ENCODE measurements at places on chromosomes 6 and 20.

DNA sequence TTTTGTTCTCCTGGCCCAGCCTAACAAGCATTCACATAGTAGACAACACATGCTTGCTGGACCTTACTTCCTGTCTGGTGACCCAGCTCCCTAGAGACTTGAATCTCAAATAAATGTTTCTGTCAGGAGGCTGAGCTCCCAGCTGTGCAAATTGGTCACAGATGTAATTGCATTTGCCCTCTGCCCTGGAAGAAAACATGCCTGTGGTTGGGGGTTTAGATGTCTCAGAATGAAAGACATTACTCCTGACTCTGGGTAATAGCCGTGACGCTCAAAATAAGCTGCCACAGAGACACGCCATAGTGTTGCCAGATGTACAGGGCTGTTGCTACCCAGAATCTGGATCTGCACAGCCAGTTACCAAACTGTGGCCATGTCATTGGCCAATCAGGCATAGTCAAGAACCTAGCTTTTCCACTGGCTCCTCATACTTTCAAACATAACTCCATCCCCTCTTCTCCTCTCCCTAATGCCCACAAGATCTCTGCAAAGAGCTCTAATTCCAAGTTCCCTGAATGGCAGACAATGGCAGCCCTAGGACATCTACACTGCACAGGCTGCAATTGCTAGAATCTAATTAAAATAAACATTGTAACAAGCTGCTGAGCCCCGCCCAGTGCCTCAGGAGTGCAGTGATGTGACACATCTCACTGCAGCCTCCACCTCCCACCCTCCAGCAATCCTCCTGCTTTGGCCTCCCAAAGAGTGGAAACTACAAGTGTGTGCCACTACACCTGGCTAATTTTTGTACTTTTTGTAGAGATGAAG lies 32.8 kb upstream of the GMPR start:
- peak; percentile 76 for DNase-seq

DNA sequence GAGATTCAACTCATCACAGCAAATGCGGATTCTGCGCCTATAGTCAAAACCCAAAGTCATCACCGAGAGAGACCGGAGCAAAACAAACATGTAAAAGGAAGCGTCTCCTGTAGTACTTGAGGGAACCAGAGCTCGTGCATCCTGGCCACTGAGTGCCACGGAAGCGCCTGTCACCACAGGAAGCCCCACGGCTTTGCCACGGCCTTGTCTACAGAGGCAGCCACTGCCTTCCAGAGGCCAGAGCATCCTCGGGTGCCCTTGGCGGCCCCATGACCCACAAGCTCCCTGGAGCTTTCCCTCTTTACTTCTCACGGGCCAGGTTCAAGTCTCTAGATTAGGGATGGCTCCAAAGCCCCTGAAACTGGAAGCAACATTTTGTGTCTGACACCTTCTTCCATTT lies 7.5 kb downstream of the TCFL5 start:
- DNase-seq = no peak

DNA sequence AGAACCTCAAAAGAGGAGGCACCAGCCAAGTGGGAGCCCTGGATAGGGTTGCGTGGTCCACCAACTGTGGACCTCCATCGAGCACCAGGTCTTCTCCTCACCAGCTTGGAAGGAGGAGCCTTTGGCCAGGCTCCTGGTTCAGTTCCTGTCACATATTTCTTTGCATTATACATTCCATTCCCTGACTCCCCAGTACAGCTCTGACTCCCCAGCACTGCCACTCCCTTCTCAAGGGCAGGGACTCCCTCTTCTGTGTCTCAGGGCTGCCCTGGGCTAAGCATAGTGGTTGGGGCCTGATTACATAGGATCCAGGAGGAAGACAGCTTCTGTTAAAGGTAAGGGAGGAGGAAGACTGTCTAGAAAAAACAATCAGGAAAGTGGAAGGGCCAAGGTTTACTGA lies 91.1 kb downstream of the MRPL14 start:
- DNase-seq = no peak

GRCh38 chr6:132161283-132161682 lies 210.1 kb upstream of the CCN2 start:
- peak; percentile 34 for DNase-seq

- DNase-seq = no peak
These were observed 18.9 kb upstream of the AGPAT4 start for GRCh38 chr6:161292650-161293281.

DNA sequence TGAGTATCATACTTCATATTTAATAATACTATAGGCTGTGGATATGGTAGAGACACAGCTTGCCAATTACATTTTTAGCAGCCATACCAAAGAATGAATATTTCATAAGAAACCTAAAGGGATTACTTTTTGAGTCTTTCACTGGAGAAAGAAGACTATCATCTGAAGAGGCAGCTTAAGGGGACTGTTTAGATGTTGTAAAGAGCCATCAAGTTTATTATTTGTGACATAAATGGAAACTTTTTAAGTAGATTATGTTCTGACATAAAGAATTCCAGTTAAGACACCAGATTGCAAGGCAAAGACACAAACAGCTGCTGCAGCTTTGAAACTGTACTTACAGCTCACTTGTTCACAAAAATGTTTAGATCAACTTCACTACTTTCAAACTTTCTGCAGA lies 429.4 kb downstream of the TFAP2A start:
- DNase-seq = no peak

DNA sequence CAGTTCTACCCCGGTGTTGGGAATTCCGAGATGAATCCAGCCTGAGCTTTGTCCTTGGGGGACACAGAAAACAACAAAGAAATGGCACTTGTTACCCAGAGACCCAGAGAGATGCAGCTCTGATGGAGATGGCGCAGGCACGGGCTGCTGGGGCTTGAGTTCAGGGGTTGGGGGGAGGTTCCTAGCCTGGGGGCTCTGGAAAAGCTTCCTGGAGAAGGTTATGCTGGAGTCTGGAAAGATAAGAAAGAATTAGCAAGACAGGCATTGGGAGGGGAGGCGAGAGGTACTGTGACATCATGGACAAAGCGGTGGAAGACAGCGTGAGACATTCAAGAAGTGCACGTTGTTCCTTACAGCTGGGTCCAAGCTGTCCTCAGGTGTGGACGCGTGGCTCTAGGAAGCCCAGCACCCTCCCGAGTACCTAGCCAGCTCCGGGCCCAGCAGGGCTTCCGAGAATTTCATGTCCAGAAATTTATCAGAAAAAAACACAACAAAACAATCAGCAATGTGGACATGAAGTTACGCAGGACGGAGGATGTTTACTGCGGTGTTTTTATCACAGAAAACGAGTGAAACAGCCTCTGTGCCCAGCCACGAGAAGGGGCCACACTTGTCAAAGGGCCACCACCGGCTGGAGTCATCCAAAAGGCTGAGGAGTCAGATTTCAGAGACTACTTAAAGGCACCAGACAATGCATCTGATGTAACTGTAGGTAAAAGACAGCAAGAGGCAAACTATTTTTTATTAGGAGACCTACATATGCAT lies 39.5 kb downstream of the C20orf203 start:
- DNase-seq = no peak

GRCh38 chr20:10225439-10226060 lies 6.9 kb downstream of the SNAP25 start:
- no peak for DNase-seq

- no peak for DNase-seq
These were observed 4.8 kb downstream of the SRF start for GRCh38 chr6:43175676-43176422.

DNA sequence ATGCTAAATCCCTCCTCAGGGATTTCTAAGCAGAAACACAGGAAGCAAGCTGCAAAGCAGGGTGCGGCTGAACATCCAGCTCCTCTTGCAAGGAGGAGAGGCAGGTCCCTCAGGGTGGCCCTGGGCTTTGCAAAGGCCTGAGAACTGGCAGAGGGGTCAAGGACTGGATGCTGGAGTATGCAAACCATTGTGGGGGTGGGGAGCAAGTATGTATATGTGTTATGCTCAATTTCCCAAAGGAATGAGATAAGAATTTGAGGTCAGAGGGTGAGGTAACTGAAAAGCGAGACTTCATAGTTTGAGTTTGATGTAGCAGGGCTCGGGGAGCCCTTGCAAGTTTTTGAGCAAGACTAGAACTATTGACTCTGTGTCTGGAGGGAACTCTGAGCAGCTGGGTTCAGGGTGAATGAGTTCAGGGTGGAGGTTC lies 11.2 kb downstream of the SLC22A2 start:
- no peak for DNase-seq

DNA sequence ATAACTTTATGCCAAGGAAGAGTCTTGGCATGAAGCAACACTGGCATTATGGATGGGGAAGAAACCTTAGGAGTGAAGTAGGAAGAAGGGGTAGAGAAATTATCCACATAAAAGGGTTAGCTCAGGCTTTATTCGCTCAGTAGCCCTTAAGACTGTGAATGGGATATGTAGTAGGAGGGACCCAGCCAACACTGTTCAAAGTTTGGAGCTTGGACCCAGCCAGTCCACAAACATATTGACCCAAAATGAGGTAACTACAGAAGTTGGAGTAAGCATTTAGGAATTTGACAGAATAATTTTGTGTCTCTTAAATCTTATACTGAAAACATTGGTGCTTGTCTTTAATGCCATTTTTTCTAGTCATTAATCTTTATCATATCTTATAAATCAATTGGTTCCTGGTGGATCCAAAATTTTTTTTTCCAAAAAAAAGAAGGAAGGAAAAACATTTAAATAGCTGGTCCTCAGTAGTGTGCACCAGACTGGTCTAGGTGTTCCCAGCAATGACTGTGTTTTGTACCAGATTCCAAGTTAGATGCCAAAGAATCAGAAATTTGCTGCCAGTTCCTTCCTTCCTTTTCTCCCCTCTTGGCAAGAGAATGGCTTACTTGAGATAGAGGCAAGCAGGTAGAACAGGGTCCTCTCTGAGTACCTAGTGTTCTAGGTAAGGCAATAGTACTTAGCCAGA lies 451.8 kb upstream of the SOX4 start:
- no peak for DNase-seq

DNA sequence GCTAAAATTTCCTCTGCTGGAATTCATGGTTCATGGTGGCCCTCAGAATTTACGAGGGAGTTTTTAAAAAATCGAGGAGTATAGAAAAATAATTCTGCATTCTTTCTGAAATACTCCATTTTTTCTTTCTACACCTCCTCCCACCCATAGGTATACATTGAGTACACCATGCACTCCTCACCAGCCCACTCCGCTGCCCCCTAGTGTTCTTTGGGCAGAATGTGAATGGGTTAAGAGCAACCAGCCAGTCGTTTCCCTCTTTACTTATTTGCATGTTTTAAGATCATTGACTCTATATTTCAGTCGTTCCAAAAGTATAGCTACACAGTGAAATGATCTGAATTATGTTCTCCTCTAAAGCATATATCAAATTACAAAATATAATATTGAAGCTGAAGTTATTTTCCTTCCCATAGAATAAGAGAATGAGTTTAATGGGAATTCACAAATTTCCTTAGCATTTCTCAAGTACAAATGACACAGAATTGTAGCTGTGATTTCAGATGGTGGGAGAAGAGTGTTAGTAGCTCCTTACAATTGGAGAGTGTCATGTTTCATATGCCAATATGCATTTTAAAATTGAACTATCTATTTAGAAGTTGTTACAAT lies 977.7 kb upstream of the SLC35B3 start:
- DNase-seq = no peak

GRCh38 chr20:10609276-10609675 lies 64.5 kb downstream of the JAG1 start:
- DNase-seq = no peak

GRCh38 chr6:38311201-38311600 lies 328.5 kb downstream of the BTBD9 start:
- no peak for DNase-seq

DNA sequence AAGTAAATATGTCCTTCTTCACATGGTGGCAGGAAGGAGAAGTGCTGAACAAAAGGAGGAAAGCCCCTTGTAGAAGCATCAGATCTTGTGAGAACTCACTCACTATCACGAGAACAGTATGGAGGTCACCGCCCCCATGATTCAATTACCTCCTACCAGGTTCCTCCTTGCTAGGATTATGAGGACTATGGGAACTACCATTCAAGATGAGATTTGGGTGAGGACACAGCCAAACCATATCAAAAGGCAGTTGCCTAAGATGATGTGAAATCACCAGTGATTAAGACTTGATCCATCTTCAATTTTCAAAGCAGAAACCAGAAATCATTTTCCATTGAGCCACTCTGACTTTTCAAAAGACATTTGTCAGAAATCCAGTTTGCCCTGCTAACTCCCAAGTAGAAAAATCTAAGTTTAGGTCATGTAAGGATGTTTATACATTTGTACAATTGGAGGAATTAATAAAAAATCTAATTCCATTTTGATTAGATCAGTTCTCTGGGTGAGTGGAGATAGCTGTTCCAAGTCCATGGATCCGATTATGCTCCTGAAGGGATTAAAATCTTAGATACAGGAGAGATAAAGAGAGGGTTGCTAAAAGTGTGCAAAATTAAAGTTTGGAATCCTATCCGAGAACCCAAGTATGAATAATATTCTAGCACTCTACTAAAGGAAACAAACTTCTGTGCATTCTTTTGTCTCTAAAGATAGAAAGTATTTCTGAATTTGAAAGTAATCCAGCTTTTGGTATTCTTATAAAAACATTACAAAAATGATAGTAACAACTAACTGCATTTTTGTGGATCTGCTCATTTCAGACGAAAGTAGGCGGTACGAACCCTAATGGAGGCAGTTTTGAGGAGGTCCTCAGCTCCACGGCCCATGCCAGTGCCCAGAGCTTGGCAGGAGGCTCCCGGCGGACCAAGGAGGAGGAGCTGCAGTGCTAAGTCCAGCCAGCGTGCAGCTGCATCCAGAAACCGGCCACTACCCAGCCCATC lies 39.5 kb downstream of the HDDC2 start:
- DNase-seq = no peak

- no peak for DNase-seq
These were observed 91.3 kb downstream of the RPP40 start for GRCh38 chr6:4912559-4912958.

GRCh38 chr6:123997223-123997622 lies 193.6 kb downstream of the NKAIN2 start:
- no peak for DNase-seq

DNA sequence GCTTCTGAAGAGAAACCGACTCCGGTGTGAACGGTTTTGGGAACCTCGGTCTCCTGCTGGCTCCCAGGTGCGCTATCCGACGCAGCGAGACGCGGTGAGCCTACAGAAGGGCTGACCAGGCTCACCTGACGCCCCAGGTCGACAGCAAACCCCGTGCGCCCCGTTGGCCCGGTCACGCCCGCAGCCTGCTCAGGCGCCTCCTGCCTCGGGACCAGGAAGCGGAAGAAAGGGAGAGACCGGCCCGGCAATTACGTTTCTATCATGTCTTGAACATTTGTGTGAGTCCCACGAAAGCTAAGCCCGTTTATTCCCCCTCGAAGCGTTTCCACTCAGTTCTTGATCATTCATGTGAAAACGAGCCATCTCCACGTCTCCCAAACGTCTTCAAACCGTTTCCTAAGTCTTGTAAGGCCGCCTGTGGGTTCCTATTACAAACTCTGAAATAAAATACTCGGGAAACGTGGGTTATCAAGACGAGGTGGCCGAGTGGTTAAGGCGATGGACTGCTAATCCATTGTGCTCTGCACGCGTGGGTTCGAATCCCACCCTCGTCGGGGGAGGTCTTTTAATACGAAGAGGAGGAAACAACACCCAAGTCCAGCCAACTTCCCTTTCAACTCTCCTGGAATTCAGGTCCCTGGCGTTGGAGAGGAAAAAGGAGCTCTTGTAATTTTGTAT lies 150.5 kb upstream of the PRSS16 start:
- peak; percentile 57 for DNase-seq

- DNase-seq = no peak
These were observed 51.2 kb downstream of the CFAP61 start for GRCh38 chr20:20103486-20103885.

- no peak for DNase-seq
These were observed 29.9 kb downstream of the UBE2V1 start for GRCh38 chr20:50083034-50083433.
